Pancreas (tissue), 10 donors: ENCODE measurements at places on chromosomes 2 and 18. TPM values are rescaled to one million over a fixed set of nuclear protein-coding genes. Genes with fewer than 3 reads are reported as not detected.

The FEV gene
- 32.6 TPM for polyA plus RNA-seq

The USP40 gene
- polyA plus RNA-seq, result 34.7 TPM

The IL36G gene
- not detected for polyA plus RNA-seq

The ARHGAP15 gene
- polyA plus RNA-seq, result 1.7 TPM

The CCDC85A gene
- 0.35 TPM for polyA plus RNA-seq

The ANKRD62 gene
- 0.38 TPM for polyA plus RNA-seq

The PLGLB1 gene
- polyA plus RNA-seq, result 7.4 TPM

The STEAP3 gene
- 9.8 TPM for polyA plus RNA-seq

The CYP26B1 gene
- polyA plus RNA-seq, result 0.91 TPM

The G6PC2 gene
- 25.0 TPM for polyA plus RNA-seq

The POTEE gene
- polyA plus RNA-seq, result 0.02 TPM

The ACADL gene
- 27.7 TPM for polyA plus RNA-seq

The CFC1 gene
- polyA plus RNA-seq, result 207 TPM

The NLRC4 gene
- polyA plus RNA-seq, result 0.21 TPM

The LYPD6B gene
- polyA plus RNA-seq, result 8.1 TPM

The PNKD gene
- 89.1 TPM for polyA plus RNA-seq

The SPDYA gene
- polyA plus RNA-seq, result 0.16 TPM

The MPP4 gene
- polyA plus RNA-seq, result not detected

The DTNA gene
- 17.2 TPM for polyA plus RNA-seq

The SYT4 gene
- polyA plus RNA-seq, result 16.3 TPM

The RFTN2 gene
- 0.80 TPM for polyA plus RNA-seq

The IFIH1 gene
- 8.5 TPM for polyA plus RNA-seq

The BCL11A gene
- 4.4 TPM for polyA plus RNA-seq
